ENCODE measurements at places on chromosomes 6 and 20. TPM values are rescaled to one million over a fixed set of nuclear protein-coding genes. Genes with fewer than 3 reads are reported as not detected.

DNA sequence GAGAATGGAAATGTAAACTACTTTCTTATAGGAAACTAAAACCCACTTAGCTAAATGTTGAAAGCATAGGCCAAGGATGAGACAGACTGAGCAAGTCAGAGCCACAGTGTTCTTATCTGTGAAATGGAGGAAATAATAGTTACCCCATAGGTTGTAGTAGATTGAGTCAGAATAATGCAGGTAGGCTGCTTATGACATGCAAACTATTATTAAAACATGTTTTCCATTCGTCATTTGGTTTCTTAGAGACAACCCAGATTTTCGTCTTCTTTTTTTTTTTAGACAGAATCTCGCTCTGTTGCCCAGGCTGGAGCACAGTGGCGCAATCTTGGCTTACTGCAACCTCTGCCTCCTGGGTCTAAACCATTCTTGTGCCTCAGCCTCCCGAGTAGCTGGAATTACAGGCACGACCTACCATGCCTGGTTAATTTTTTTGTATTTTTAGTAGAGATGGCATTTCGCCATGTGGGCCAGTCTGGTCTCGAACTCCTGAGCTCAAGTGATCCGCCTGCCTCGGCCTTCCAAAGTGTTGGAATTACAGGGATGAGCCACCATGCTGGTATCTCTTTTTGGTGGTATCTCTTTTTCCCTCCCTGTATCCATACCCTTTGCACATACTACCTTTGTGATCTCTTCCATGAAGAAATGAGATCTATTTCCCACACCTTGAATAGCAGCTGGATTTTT lies 196.5 kb upstream of the ZNF217 start:
- DNase-seq = no peak

DNA sequence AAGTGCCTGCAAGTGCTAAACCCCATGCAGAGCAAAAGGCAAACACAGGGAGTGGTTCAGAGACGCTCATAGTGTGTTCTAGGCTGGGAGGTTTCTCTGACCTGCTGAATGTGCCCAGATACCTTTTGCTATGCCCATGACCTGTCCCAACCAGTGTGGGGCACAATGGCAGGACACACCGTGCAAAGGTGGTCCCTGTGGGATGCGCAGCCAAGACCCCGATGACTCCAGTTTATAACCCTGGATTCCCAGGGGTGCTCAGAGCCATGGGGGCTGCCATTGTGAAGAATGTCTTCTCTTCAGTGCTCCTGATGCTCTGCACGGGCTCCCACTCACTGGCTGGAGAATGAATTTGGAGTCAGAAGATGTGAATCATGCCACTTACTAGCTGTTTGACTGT lies 2.2 kb upstream of the NINL start:
- DNase-seq = no peak

The SLC24A3 gene
- total RNA-seq = not detected

- DNase-seq = no peak
Measured at GRCh38 chr6:69090132-69090531, 455.1 kb downstream of the ADGRB3 start.

- DNase-seq = peak; percentile 72
Measured at GRCh38 chr6:143536461-143536865, 24.9 kb upstream of the FUCA2 start.

DNA sequence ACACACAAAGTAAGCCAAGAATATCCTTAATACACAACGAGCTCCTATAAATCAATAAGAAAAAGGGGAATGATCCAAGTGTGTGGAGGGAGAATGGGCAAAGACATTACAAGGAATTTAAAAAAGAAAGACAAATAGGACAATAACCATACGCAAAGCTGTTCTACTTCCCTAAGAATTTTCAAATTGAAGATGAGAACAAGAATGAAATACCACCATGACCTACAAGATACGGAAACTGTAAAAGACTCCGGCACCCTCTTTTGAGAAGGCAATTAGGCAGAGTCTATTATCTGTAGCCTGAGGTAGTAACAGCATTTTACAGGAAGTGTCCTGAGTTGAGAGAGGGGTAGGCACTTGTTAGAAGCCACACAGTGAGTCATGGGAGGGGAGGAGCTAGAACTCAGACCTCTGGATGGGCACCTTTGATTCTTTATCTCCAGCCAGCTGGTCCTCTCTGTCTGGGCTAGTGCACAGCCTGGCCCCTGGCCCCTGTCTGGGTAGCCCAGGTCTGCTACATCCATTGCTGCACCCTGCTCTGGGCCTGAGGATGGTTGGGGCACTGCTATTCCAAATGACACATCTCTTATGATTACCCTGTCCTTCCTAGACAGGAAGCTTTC lies 15.3 kb downstream of the RSPO4 start:
- DNase-seq = no peak

The RAD21L1 gene
- total RNA-seq = not detected

DNA sequence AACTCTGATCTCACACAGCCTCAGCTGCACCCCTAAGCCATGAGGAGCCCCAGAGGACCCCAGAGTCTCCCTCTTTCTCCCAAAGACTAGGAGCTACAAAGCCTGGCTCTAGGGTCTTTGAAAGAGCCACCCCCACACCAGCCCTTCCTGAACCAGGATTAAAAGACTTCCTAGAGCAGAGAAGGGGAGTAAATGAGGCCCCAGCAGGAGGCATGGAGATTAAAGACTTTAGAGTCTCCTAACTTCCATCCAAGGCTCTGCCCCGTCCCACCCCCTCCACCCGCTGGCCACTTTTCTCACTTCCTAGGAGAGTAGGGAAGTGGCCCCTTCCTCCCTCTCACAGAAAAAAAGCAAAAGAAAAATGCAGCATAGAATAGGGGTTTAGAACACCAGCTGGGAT lies 1.7 kb downstream of the PREX1 start:
- DNase-seq = no peak
